Right ventricle myocardium inferior (tissue), 1 donor: ENCODE measurements at places on chromosomes 5 and 9. TPM values are rescaled to one million over a fixed set of nuclear protein-coding genes. Genes with fewer than 3 reads are reported as not detected.

- no peak for DNase-seq
Measured at GRCh38 chr9:72948575-72949243, 4.1 kb downstream of the ALDH1A1 start.

- DNase-seq, result no peak
Measured at GRCh38 chr5:179762781-179763176, 30.2 kb downstream of the MAML1 start.

DNA sequence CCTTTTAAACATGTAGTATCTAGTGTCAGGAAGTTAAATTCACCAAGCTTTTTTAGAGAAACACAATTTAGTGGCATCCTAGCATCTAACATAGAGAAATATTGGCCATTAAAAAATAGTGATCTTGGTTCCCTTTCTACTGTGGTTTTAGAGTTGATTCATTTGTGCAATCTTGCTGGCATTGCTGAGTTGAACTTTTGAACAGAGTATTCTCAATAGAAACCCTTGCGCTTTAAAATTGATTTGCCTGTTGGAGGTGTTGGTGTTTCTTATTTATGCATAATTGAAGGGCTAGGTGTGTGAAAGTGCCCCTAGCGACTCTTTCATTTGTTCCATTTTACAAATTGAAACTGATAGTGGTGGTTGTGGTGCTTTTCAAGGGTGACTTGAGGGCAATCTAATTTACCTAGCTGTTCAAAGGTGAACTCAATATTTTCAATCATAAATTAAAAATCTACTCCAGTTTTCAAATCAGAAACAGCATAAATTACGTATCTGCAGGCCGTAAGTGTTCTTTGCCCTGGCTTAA, 73.0 kb upstream of the MPDZ start:
- no peak for DNase-seq

GRCh38 chr5:171418982-171419687, at the start of gene FGF18:
Gene FGF18 (plus strand): TSS chr5:171419647. CDS start chr5:171420200, 553 bp downstream.
- DNase-seq, result peak; percentile 75

DNA sequence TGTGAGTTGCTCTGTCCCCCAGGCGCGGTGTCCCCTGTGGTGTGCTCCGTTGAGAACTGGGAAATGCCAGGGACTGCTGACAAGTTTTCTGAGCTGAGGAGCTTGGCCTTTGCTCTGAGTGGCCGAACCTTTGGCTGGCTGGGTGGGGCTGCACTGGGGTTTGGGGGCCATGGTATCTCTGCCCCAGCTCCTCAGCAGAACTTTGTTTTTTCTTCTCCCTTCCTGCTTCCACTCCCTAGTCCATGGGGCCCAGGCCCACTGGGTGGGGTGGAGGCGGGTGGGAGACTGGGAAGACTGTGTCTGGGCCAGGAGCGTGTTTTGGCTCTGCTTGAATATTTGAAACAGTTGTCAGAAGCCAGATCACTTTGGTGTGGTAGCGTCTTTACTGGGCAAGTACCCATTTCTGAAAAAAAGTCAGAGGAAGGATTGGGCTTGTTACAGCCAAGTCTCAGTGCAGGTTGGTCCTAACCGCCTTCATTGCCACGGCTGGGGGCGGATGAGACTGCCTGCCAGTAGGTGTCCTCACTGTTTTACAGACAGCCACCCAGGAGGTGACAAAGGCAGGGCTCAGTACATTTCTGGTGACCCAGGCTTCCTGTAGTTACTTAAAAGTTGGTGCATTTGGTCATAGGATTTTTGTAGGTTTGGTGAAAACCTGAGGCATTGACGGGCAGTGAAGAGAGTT, 92.7 kb downstream of the DAB2IP start:
- no peak for DNase-seq

DNA sequence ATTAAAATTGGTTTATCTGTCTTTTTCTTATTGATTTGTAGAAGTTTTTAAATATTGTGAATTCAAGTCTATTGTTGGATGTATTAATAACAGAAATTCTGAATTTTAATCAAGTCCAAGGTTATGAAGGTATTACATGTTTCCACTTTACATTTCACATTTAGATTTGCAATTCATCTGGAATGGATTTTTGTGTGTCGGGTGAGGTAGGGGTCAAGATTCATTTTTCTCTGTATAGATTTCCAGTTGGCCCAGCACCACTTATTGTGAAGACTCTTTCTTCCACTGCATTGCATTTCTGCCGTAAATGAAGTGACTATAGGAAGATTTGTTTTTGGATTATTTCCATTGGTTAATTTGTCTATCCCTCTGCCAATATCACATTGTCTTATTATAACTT, 35.5 kb upstream of the DMRT2 start:
- no peak for DNase-seq

DNA sequence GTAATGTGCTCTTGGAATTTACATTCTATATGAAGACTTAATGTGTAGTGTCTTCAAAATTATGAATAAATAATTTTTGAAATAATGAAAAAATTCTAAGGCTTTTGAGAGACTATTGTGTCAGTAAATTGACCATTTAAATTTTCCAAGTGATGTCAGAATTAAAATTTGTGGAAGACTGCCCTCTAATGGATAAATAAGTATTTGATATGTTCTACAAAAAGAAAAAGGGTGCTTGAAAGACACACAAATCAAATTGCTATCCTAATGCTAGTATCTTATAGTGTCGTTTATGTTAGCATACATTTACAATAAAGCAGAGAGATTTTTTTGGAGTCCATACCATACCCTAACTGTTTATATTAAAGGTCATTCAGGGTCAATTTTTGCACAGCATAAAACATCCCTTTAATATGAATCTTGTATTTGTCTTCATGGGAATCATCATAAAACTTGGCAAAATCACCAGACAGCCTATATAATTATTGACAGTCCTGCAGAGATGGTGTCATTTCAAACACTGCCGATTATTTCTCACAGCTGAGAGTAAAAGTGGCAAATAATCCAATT, 120.8 kb upstream of the SLC27A6 start:
- no peak for DNase-seq

- no peak for DNase-seq
Measured at GRCh38 chr5:138980441-138980840, 105.3 kb upstream of the LRRTM2 start.

DNA sequence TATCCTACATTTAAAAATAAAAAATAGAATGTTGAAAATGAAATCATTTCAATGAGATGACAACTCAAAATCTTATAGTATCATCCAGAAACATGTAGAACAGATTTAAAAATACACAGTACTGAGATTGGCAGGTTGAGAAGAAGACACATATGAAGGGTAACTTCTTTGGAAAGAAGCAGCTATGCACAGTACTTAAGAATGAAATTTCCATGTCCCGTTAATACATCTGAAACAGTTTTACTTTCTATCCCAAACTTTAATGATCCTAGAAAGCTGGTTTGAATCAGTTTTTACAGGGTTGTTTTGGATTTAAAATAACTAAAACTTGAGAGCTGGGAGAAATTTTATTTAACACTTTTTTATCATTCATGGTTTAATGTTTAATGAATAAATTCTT, 36.0 kb upstream of the ARRDC3 start:
- DNase-seq, result no peak

DNA sequence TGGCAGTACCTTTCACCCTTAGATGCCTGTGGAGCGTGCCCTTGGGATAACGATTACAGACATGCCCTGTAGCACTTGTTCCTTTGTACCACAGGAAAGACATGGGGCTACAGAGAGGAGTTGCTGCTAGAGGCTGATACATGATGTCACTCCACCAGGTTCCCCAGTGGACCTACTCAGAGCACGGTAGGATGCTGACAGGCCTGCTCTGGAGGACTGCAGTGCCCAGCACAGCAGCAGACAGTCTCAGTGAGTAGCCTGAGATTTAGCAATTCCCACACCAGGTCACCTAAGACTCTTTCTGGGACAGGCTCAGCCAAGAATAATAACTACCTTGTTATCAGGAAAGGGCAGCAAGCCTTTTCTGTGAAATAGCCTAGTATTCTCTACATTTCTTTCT, 28.8 kb downstream of the PDE4D start:
- DNase-seq, result no peak

- no peak for DNase-seq
Measured at GRCh38 chr5:141915881-141916336, 7.8 kb upstream of the DELE1 start.

- DNase-seq, result no peak
Measured at GRCh38 chr5:75412111-75412990, 75.3 kb downstream of the HMGCR start.

DNA sequence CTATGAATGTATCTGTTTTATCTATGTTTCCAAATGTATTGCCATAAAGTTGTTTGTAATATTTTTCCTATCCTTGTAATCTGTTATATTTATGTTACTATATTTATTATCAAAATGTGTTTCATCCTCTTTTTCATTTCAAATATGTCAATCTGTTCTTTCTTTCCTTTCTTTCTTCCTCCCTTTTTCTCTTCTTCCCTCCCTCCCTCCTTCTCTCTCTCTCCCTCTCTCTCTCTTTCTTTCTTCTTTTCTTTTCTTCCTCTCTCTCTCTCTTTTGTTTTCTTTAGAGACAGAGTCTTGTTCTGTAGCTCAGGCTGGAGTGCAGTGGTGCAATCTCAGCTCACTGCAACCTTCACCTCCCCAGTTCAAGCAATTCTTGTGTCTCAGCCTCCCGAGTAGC, 91.3 kb downstream of the GTF3C4 start:
- DNase-seq, result no peak

DNA sequence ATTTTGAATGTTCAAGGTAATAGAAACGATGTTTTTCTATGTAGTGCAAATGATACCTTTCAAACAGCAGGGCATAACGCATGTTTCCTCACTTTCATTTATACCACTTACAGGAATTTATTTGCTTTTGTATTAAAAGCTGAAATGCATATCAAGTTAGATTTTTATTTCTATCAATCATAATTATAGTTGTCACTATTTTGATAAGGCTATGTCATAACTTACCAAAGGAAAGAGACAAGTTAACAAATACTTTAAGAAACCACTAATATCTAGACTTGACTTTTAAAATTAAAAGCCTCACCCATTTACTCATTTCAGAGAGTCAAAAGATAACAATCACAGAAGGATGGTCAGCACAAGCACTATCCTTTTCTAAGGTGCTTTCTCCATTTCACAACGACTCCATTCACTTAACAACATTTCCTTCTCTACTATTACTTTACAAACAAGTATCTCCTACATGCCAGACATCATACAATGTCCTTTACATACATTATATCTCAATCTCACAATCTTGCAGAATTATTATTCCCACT, 12.6 kb downstream of the ERP44 start:
- no peak for DNase-seq

DNA sequence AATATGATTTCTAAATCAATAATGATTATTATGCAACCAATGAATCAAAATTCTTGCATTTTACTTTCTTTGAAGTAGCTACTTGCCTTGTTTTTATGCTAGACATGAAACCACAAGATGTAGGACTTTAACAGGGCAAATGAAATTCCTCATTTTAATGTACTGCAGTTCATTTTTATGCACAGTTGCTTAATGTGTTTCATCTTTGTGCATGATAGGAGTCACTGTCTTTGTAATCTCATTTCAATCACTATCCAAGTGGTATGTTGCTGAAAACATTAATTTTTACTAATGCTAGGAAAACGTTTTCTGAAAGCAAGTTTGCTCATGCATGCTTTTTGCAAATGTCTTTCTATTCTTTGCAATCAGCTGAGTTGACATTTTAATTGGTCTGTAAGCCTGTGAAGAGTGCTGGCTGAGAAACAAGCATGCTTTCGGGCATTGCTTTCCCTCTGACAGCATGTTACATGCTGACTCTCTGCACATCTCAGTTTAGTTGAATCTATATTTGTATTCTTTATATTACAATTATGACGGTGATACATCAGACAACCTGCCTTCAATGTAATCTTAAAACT, 535.0 kb upstream of the CDH18 start:
- DNase-seq, result no peak

DNA sequence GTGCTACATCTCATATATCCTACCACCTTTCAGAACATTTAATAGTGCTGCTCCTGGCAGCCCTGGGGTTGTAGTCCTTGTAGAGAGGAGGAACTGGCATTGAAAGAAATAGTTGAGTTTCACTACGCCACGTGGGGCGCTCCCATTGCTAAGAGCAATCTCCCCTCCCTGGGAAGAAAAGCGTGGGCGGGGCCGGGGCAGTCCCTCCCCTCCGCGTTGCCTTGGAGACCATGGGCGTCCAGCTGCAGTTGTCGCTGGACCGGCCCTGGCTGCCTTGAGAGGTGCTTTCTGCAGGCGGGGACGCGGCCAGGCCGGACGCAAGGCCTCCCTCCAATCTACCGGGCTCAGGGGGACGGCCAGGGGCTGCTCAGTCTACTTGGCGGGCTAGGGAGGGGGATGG, 368 bp upstream of the CCDC180 start:
- no peak for DNase-seq

DNA sequence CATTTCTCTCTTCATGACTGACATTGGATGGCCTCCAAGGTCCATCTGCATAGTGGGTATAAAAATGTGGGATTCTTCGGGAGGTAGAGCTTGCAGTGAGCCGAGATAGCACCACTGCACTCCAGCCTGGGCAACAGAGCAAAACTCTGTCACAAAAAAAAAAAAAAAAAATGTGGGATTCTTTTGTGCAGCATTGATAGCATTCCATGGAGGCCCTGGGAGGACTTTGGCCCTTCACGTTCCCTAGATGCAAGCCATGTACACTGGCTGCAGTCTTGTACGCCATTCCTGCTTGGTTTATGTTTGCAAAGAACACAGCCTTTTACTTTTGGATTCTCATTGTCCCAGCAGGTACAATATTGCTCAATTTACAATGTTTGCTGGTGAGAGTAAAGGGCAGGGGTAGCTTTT, 157.8 kb downstream of the SLCO4C1 start:
- no peak for DNase-seq

- DNase-seq, result no peak
Measured at GRCh38 chr5:119363936-119364335, 8.1 kb downstream of the TNFAIP8 start.

DNA sequence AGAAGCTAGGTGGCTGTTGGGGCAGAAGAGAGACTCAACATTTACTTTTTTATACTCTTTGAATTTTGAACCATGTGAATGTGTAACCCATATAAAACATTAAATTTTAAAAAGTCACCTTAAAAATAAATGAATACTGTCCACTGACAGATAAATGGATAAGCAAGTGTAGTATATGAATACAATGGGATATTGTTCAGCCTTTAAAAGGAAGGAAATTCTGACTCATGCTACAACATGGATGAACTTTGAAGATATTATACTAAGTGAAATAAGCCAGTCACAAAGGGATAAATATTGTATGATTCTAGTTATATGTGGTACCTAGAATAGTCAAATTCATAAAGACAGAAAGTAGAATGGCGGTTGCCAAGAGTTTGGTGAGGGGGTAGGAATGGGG, 113.9 kb downstream of the TMEM174 start:
- DNase-seq, result no peak

The IL5 gene
- not detected for total RNA-seq

The CNTFR gene
- total RNA-seq, result 8.7 TPM

The SH2D3C gene
- 21.3 TPM for total RNA-seq

The SLC23A1 gene
- total RNA-seq, result not detected

The ARHGEF28 gene
- total RNA-seq, result 1.9 TPM

The JAKMIP2 gene
- 0.16 TPM for total RNA-seq

The ANKRD18B gene
- not detected for total RNA-seq

The CCDC192 gene
- not detected for total RNA-seq
